Stimulated activated CD8-positive, alpha-beta memory T cell treated with anti-CD3 and anti-CD28 coated beads, Interleukin-2, amount 100 ng/mL, for 48 hours (primary cell): ENCODE measurements at places on chromosomes 4 and X.

DNA sequence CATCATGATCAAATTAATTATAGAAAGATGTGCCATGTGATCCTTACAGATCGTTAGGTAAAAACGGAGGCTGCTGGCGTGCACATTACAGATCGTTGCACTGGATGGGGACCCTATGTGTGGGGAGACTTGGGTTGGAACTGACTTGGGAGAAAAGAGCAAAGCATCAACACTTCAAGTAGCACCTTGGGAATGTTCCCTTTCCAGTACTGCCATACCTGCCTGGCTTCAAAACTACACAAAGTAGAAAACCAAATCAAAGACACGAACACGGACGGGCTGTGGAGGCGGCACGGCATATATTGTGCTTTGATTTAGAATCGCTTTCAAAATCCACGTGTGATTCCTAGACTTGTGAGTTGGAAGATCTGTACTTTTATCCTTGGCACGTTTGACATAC lies 898 bp downstream of the CMC4 start:
- DNase-seq = no peak

DNA sequence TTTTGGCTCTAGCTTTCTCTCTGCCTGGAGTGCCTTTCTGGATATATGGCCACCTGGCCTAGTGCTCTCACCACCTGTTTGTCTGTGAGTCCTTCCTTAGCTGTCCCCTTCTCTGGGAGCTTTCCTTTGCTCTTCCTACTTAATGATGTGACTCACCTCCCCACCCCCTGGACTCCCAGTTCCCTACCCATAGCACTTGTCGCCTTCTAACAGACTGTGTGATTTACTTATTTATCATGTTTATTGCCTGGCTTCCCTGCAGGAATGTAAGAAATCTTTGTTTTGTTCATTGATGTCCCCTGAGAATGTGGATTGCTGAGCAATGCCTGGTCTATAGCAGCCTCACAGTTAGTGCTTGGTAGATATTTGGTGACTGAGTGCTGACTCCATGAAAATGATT lies 18.9 kb downstream of the ADD1 start:
- no peak for DNase-seq

DNA sequence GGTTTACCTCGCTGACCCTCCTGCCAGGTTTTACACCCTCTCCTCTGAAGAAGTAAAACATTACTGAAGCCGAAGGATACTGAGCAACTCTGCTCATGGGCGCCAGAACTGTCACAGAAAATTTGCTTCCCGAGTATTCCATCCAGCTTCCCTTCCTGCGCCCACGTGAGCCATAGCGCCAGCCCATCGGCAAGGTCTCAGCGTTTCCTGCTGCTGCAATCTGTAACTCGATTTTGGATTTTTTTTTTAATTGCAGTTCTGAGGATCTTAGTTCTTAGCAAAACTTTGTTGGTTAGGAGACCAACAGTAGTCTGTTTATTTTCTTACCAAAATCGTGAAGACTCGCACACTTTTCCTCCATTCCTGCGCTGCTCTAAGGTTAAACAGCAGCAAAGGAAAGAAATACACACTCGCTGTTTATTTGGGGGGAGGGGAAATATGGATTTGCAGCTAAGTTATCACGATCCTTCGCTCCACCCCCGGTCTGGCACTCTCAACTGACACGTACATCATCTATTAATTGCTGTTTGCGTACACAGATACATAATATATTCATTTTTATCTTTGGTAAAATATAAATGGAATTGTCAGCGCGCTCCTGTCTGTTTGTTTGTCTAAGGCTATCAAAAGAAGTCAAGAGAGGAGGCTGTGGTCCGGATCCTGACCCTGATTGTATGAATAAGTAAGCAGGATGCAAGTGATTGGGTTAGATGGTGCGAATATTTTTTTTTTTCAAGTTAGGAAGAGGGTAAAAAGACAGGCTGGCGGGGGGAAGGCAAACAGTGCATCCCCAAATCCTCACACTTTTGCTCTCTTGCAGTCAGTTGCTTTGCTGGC lies at the start of gene TLL1:
Gene TLL1 (plus strand): TSS at position 777 of the 837 bp plus-strand sequence. CDS start 668 bp downstream, outside the sequence.
- DNase-seq = no peak

DNA sequence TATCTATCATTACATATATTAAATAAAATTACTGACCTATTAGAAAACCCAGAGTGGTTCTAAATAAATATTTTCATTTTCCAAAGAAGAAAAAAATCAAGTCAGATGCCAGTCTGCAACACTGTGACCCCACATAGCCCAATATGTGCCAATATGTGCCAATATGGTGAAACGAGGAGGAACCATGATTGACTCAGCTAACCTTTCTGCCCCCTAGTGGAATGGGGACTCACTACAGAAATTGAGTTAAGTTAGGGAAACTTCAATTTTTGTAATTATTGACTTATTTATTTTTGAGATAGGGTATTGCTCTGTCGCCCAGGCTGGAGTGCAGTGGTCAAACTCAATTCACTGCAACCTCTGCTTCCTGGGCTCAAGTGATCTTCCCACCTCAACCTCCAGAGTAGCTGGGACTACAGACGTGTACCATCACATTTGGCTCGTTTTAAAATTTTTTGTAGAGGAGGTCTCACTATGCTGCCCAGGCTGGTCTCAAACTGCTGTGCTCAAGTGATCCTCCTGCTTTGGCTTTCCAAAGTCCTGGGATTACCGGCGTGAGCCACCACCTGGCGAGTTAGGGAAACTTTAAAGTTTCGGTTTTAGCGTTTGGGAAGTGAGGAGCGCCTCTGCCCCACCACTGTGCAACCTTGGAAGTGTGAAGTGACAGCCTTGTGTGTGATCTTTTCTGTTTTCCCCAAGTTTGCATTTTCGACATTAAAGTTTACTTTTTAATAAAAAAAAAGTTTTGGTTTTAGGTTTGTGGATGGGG lies 116.8 kb upstream of the SHISA3 start:
- no peak for DNase-seq

- no peak for DNase-seq
These were observed 6.4 kb downstream of the EVC2 start for GRCh38 chr4:5701971-5702370.

DNA sequence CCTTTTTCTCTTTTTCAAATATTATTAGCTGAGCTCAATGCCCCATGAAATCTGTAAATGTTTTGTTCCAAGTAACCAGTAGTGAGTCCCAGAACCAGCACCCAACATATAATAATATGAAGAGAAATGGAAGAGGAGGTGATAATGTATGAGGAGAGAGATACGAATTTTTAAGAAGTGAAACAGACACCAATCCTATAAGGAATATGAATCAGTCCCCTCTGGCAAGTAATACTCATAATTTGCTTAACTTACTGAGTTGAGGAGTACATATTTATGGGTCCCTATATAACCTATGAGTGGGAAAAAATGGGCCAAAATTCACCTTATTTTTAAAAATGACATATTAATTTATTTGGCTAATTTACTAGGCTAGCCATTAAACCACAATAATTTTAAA lies 8.4 kb upstream of the CBR4 start:
- DNase-seq = no peak

DNA sequence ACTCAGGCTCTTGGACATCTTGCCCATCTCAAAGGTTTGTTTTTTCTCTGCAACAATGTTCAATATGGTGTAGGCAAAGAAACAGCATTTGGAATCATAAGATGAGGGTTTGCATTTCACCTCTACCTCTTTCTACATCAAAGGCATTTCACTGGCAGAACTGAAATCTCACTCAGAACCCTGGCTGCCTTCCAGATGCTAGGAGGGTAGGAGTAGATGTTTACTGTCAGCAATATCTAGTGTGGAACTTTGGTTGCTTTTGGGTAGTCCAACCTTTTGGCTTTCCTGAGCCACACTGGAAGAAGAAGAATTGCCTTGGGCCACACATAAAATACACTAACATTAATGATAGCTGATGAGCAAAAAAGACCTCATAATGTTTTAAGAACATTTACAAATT lies 297.0 kb upstream of the KLF3 start:
- DNase-seq = no peak

GRCh38 chr4:121709766-121710405 lies 13.1 kb upstream of the ANXA5 start:
- no peak for DNase-seq

GRCh38 chrX:8784162-8784561 lies 17.0 kb downstream of the FAM9A start:
- no peak for DNase-seq

GRCh38 chrX:149518236-149518635 lies 13.1 kb upstream of the IDS start:
- DNase-seq = no peak

- no peak for DNase-seq
These were observed 10.4 kb downstream of the MED28 start for GRCh38 chr4:17624821-17625220.

- DNase-seq = no peak
These were observed 183.5 kb upstream of the GPC4 start for GRCh38 chrX:133598601-133599335.

DNA sequence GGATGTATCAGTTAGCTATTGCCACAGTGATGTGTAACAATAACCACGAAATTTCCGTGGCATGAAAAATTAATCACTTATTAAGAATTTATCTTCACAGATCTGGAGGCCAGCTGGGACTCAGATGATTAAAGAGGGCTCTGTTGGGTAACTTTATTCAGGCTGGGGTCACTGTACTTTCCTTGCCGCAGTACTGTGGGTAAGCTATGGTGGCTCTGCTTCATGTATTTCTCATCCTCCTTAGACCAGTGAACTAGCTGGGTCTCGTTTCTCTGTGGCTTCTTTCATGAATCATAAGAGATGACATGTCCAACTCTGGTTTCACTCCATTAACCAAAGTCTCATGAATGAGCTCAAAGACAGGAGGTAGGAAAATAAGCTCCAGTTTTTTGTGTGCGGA lies 13.5 kb downstream of the TEX13B start:
- DNase-seq = no peak

GRCh38 chr4:105194328-105195231 lies 47.9 kb downstream of the TET2 start:
- no peak for DNase-seq

- DNase-seq = no peak
These were observed 47.0 kb upstream of the RAPGEF2 start for GRCh38 chr4:159055833-159056232.

DNA sequence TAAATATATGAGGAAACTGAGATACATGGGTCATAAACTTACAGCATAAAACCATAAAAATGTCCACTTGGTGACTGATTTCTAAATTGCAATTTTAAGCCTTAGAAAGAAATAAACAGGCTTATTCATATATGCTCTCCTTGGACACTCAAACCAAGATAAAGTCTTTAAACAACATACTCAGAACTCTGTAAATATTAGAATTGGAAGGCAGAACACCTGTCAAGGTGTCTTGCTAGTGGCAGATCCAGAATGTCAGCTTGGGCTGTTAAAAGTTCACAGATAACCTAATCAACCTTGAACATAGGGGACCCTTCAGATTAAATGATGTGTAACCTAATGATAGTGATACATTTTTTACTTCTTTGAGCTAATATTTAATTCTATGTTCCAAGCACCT lies 208.1 kb upstream of the ARSJ start:
- no peak for DNase-seq

- no peak for DNase-seq
These were observed 5.0 kb downstream of the XPNPEP2 start for GRCh38 chrX:129743821-129744220.

DNA sequence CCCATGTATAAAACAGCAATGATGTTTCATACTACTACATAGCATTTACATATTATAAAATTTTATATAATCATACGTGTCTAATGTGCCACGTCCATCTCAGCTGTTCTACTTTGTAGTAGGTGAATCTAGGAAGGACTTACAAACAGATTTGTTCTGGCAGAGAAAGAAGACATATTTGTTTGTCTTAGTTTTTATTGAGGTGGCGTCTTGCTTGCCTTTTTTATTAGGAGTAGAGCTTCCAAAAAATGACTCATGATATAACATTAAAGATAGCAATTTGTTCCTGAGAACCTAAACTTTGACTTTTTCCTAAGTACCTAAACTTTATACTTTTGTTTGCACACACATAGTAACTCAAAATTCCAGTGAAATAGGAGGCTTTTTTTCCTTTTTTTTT lies 64.6 kb downstream of the CLDN22 start:
- no peak for DNase-seq

GRCh38 chr4:28744066-28744465 lies 1883.4 kb downstream of the STIM2 start:
- no peak for DNase-seq

DNA sequence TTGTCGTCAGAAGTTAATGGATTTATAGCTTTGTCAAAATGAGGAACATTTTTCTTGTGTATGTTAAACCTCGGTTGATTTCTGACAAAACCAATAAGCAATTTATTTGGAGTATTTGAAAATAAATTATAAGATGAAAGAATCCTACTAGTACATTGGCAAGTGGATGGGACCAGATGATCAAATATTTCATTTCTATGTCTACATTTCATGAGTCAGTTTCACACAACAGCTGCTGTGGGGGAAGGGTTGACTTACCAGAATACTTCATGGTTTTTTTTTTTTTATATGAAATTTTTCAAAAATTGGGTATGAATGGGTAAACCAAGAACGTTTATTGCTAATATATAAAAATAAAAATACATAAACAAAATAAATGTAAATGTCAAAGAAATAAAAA lies 39.4 kb downstream of the RAPGEF2 start:
- DNase-seq = no peak

GRCh38 chr4:38673130-38673978 lies 9.4 kb downstream of the KLF3 start:
- no peak for DNase-seq

- DNase-seq = no peak
These were observed 12.8 kb downstream of the SCD5 start for GRCh38 chr4:82785611-82786400.

DNA sequence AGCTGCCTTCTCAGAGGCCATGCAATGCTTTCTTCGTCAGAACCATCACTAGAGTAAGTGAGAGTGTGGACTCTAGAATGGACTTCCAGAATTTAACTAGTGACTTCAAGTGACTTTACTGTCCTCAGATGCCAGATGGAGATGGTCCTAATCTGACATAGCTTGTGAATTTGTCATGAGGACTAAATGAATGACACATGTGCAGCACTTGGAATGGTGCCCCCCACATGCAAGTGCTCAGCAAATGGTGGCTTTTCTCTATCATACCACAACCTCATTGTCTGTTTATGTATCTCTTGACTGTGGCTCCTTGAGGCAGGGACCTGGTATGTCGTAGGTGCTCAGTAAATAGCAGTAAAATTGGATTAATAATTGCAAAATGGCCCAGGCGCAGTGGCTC lies 91.6 kb upstream of the STX18 start:
- no peak for DNase-seq

DNA sequence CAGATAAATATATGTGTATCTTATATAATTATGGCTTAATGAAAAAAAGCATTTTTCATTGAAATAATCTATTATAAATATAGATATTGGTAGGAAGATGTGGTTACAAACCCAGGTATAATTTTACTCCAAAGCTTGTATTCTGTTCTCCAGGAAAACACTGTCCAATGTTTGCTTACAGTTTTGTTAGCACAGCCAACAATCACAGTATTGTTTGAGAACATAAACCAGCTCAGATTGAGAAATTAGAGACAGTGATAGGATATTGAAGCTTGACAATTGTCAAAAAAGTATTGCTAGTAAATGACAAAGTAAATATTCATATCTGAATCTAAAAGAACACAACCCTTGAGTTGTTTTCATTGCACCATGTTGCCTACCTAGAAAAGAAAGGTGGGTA lies 228.8 kb downstream of the ADGRL3 start:
- DNase-seq = no peak
